ENCODE measurements at places on chromosomes 5 and 9.

DNA sequence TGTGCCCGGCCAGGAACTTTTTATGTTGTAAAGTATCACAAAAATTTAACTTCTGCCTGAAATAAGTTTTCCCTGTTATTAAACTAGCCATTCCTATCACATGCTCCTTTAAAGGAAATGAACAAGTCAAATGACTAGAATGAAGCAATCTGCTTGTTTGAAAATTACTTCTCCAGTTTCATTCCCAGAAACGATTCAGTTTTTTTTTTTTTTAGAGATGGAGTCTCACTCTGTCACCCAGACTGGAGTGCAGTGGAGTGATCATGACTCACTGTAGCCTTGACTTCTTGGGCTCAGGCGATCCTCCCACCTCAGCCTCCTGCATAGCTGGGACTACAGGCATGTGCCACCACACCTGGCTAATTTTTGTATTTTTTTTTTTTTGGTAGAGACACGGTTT lies 13.3 kb upstream of the GNG10 start:
- DNase-seq: no peak

GRCh38 chr9:94639061-94639998 lies at the start of gene FBP1:
TSS of gene FBP1 (minus strand) at chr9:94639518. CDS start at chr9:94639310, 208 bp downstream.
- DNase-seq: no peak

DNA sequence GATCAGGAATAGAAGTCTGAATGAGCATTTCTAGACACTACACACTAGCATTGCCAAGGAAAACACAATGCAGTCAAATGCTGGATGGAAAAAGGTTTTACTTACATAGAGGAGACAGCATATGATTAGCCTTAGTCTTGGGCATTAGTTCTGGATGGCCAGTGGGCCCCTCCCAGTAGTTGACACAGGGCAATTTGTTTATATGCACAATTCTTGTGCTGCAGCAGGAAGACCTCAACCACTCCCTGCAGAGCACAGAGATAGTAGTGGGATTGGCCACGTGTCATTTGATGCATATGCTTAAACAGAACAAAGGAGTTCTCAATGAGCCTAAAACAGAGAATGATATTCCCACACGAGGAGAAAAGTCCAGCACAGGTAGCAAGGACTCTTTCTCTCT lies 1496.2 kb upstream of the CDH6 start:
- no peak for DNase-seq

DNA sequence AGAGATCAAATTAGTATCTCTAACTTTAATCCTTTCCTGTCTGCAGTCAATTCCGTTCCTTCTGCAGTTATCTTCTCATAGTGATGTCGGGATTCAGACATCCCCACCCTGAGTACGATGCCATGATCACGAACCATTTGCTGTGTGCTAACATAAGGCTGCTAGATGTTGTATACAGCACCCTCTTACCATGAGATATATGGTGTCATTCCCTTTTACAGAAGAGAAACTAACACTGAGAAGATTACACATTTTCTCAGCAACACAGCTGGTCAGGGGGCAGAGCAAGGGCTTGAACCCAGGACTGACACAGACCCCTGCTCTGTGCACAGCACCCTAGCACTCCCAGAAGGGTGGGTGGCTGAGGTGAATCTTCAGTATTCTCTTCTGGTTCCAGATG lies 46.9 kb upstream of the HSD17B4 start:
- DNase-seq: no peak

DNA sequence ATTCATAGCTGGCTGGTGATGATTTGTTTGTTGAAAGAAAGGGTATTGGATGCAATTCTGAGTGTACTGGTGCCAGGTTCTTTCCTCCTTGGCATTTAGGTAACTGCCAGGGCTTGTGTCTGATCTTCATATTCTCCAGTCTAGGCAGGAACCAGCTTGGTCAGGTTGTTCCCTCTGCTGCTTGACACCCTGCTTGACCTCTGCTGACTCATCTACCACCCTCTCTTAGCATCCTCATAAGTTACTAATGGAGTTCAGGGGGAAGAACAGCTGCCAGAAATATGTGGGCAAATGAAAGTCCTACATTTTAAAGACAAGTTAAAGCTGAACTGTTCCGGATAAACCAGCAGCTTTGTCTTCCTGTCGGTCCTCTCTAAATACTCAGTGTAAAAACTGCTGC lies 116.1 kb upstream of the TNC start:
- no peak for DNase-seq

- no peak for DNase-seq
These were observed 127.8 kb upstream of the RAPGEF1 start for GRCh38 chr9:131867611-131868192.

GRCh38 chr5:111119856-111120255 lies 27.7 kb downstream of the WDR36 start:
- no peak for DNase-seq

- no peak for DNase-seq
These were observed 2.3 kb downstream of the FAM221B start for GRCh38 chr9:35826071-35826701.

GRCh38 chr9:30250872-30251271 lies 2133.6 kb upstream of the ACO1 start:
- no peak for DNase-seq

GRCh38 chr5:151345808-151346478 lies 1.4 kb downstream of the SLC36A2 start:
- no peak for DNase-seq

GRCh38 chr9:105842023-105842644 lies 147.8 kb downstream of the TMEM38B start:
- DNase-seq: no peak

DNA sequence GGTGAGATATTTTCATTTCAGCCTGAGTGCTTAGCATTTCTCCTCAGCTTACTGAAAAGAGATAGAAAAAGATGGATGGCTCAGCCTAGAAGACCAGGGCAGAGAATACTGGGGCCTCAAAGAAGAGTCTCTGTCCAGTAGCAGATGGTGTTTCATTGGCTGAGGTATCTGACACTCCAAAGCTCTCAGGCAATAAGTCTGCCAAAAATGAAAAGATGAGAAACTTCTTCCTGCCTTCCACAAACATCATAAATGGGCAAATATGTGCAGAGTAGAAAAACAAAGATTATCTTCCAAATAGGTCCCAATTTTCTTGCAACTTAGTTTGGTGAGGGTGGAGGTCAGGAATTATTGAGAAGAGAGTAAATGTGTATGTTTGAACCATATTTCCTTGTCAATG lies 87.4 kb upstream of the ICE1 start:
- no peak for DNase-seq

DNA sequence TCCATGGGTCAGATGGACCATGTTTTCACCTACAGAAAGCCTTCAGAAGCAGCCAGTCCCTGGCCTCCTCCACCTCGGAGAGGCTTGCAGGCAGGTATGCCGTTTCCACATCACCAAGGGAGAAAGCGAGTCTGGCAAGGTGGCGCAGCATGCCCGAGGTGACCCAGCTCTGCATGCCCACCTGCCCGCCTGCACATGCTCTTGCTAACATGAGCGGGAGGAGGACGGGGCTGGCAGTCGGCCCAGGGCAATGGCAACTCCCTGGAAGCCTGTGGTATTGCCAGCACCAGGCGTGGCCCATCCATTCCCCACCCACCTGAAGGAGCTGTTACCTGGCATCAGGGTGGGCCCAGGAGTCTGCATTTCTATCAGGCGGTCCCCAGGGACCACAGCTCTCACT lies 3.3 kb upstream of the NINJ1 start:
- no peak for DNase-seq

- DNase-seq: no peak
These were observed 113.0 kb upstream of the PCA3 start for GRCh38 chr9:76651119-76651705.

DNA sequence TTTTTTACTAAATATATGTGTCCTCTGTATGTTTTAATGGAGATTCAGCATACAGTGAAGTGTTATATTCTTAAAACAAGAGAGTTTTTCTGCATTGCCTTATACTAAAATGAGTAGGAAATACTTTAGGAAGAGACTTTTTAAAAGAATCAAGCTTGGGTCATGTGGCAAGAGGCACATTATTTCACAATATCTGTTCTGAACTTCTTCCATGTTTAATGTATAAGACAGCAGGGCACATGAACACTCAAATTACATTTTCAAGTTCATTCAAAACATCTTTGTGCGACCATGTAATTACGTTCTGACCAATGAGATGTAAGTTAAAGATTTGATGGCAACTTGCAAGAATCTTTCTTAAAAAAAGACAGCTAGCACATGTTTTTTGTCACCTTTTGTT lies 1055.9 kb downstream of the NR2F1-AS1 start:
- no peak for DNase-seq

- DNase-seq: no peak
These were observed 586.7 kb downstream of the HINT1 start for GRCh38 chr5:130578354-130578753.

GRCh38 chr5:149667829-149668330 lies 62.2 kb upstream of the PPARGC1B start:
- no peak for DNase-seq

- no peak for DNase-seq
These were observed 44.0 kb upstream of the NCS1 start for GRCh38 chr9:130128251-130128650.

DNA sequence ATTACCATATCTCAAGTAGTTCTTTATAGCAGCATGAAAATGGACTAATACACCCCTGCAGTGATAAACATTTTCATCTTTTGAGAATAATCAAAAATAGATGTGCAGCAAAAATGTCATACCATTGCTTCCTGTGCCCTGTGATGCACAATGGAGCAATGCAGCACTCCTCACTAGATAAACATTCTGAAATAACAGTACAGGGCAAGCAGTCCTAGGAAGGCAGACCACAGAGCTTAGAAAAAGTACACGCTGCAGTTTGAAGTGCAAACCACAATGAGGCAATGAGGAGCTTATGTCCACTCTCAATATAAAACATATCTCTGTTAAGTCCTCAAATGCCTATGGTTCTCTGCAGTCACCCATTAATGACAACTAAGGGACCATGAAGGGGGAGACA lies 367.6 kb downstream of the PDE4D start:
- no peak for DNase-seq

GRCh38 chr9:118567861-118568260 lies 801.4 kb downstream of the BRINP1 start:
- DNase-seq: no peak

DNA sequence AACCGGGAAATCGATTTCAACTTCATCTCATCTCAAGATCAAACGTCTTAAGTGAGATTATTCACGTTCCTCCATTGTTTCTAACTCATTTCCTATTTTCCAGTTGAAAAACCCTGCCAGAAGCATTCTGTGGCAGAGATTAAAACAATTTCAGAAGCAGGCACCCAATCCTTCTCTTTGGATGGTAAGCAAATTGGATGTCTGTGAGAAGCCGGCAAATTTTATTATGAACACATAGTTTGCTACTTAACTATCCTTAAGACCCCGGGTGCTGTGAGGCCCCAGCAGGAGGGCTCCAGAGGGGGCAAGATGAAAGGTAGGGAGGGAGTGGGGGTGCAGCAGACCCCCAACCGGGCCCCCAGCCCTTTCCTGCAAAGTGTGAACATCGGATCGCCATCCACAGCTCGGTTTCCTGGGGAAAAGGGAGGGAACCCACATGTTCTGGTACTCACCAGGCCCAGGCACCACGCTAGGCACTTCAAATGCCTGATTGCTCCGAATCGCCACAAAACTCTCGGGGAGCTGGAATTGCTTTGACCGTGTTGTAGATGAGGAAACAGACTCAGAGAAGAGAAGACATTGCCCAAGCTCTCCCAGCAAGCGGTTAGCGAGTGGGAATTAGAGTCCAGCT lies 167.1 kb upstream of the MVB12B start:
- no peak for DNase-seq

DNA sequence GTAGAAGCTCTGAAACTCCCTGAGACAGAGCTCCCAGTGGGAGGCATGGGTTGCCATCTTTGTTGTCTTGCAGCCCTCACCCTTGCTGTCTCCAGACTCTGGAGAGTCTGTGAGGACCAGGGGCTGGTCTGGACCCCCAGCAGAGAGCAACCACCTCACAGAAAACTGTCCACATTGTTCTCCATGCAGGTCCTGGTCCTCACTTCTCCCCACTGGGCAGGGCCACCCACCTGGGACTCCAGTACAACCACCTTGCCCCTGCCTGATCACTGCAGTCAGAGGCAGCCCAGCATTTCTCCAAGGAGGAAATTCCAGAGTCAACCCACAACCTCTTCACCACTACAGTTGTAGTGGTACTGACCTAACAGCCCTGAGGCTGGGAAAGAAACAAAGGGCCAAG lies 285.6 kb upstream of the RPS23 start:
- no peak for DNase-seq

DNA sequence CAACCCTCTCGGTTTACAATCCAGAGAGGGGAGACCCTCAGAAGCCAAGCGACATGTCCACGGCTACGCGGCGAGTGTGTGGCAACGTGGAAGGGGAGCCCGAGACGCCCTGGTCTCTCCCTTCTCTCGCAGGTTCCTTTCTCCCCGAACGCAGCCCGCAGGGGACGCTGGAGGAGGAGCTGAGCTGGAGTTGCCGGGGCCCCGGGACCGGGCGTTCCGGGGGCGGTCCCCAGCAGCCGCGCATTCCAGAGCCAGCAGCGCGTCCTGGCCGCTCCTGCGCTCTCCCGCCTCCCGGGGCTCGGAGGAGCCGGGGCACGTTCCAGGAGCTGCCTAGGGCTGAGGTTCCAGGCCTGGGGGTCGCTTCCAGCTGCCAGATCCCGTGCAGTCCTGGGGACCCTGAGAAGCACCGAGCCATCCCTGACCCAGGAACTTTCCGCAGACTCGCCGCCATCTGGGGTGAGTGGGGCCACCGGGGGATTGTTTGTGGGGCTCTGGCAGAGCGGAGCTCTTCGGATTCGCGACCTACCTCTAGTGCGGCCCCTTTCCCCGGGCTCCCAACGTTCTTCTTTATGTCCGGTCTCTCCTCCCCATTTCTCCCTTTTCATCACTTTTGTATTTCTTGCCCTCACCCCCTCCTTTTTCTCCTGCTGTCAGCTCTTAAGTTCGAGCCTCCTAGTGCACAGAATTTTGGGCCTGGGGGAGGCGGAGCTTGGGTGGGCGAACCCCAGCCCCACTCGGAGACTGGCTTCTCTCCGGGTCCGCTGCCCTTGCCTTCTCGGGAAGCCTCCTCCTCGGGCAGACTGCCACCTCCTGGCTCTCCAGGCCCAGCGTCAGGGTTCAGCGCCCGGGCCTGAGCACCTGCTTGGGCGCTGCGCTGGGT lies at the start of gene SMIM3:
SMIM3 (plus strand) TSS at position 241 of the 880 bp plus-strand sequence. CDS start 16,684 bp downstream, outside the sequence.
- DNase-seq: no peak

GRCh38 chr5:58617241-58617640 lies 34.4 kb downstream of the RAB3C start:
- DNase-seq: no peak

- no peak for DNase-seq
These were observed 40.4 kb downstream of the FER start for GRCh38 chr5:108788142-108788541.

DNA sequence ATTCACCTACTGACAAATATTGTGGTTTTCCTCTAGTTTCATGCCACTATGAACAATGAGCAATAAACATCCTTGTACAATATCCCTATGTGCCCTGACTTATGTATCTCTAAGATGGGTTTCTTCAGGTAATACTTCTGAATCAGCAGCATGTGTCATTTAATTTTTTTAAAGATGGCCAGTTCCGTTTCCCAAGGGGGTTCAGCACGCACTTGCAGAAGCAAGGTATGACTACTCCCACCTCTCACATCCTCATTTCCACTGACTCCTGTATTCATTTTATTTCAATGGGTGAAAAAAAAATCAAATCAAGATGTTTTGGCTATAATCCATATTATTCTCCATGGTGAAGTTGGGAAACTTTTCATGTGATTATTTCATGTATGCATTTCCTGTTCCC lies 14.7 kb upstream of the ADAMTS19 start:
- DNase-seq: no peak
